Fibroblast of pulmonary artery (primary cell): ENCODE measurements at places on chromosomes 3 and 15.

DNA sequence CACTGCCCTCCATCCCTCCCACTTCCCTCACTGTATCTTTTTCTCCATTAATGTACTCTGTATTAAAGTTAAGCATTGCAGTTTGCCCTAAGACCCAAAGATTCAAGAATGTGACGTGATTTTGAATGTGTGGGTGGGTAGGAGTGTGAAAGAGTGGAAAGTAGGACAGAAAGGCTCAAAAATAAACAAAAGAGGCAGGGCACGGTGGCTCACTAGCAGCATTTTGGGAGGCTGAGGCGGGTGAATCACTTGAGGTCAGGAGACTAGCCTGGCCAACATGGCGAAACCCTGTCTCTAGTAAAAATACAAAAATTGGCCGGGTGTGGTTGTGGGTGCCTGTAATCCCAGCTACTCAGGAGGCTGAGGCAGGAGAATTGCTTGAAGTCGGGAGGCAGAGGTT, 18.4 kb downstream of the TFRC start:
- DNase-seq, result no peak

DNA sequence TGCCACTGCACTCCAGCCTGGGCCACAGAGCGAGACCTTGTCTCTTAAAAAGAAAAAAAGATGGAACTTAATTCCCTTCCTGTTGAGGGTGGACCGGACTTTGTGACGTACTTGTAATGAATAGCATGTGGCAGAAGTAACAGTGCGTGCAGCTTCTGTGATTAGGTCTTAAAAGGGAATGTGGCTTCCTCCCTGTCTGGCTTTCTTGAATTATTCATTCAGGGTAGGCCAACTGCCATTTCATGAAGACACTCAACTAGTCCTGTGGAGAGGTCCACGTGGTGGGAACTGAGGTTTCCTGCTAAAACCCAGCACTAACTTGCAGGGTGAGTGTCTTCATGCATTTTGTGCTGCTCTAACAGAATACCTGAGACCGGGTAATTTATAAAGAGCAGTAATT, 98.9 kb upstream of the PIAS1 start:
- no peak for DNase-seq

DNA sequence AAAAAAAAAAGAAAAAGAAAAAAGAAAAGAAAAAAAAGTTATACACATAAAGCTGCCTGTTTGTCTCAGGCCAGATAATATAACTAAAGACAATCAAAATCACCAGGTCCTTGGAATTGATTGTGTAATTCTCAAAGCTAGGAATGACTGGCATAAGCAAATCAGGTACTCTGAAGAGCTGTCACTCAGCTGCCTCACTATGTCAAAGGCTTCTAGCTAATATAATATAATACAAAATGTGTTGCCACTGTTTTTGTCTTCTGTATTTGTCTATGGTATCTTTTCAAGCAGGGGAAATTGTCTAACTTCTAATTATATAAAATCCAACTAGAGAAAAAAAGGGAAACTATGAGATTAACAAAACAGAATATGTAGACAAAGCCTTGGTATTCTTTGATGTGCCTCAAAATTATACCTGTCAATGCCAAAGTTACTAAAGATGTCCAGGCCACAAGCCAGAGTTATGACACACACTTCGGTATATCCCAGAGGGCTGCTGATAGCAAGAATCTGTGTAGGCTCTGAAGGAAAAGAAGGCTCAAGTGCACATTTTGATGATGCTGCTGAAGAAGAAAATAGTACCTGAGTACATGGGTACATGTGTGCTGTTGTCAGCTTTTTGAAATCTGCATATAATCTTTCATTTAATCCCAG, 37.0 kb upstream of the NR2E3 start:
- no peak for DNase-seq

GRCh38 chr3:146227486-146227885, 23.4 kb downstream of the PLSCR4 start:
- DNase-seq, result no peak

- no peak for DNase-seq
These were observed 111.1 kb downstream of the P3H2 start for GRCh38 chr3:190009614-190010013.

GRCh38 chr3:64696896-64697295, 9.1 kb upstream of the ADAMTS9 start:
- DNase-seq, result no peak

- no peak for DNase-seq
These were observed 20.8 kb upstream of the NXPE3 start for GRCh38 chr3:101758224-101758623.
